HS-5 (cell line): ENCODE measurements at places on chromosomes 3 and 15.
A peak's percentile ranks its signal among the peaks of the same experiment; 100 is the strongest.

DNA sequence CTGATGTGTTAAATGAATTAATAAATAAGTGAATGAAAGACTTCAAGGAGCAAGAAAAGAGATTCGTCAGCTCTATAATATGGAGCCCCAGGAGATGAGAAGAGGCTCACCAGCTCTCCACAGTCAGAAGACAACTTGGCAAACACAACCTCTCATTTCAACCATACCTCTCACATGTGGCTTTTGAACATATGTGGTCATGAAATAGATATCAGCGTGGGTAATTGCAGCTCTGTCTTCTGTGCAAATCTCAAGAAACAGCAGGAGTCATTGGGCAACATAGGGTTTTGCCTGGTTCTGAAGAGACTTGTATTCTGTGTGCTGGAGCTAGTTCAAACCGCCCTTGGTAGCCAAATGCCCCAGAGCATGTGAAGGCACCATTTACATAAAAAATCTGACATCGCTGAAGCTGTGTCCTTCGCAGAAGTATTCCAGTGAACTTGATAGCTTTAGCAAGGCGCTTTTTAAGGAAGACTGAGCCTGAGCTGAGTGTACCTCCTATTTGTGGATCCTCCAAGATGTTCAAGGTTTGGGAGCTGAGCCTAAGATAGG lies 8.4 kb downstream of the CX3CR1 start:
- DNase-seq = no peak

- DNase-seq = no peak
Measured at GRCh38 chr3:111595232-111595631, at the start of gene ZBED2. Gene ZBED2 (minus strand): TSS chr3:111595346. CDS start chr3:111594201, 1,145 bp downstream.

- DNase-seq = no peak
Measured at GRCh38 chr3:11385891-11386290, 113.7 kb downstream of the ATG7 start.

GRCh38 chr3:193903966-193904365 lies 232.0 kb upstream of the HES1 start:
- DNase-seq = no peak

GRCh38 chr3:150589759-150590158 lies 13.4 kb upstream of the SELENOT start:
- DNase-seq = no peak

DNA sequence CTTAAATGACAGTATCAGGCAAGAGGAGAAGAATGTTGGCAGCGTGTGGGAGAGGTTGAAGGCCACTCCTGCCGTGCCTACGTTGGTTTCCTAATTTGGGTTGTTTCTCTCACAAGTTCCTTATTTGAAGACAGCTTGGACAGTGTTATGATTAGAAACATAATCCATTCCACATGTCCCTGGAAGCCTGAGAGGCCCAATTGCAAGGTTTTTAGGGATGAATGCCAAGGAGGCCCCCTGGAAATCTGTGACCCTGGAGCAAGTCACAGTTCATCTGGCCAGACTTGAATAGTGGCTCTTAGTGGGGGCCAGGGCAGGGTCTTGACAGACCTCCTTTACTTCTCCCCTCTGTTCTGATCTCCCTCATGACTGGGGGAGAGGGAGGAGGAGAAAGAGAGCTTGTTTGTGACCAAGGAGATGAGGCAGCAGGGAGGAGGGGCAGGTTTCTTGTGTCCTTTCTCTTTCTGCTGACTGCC lies 584.4 kb upstream of the TBL1XR1 start:
- no peak for DNase-seq

DNA sequence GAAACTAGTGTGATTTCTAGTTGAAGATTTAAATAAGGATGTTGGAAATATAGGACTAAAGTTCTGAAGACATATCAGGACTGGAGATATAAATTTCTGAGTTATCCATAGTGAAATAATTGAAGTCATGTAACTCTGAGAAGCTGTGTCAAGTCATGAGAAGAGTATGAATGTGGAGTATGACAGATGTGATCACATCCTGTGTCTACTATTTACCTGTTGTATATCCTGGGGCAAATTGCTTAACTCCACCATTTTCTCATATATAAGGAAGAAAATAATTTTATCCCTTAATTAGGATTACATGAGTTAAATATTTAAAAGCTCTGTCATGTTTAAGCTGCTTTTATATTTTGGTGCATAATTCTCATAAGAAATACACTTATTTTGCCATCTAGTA lies 350.3 kb downstream of the ZBTB20 start:
- no peak for DNase-seq

- DNase-seq = no peak
Measured at GRCh38 chr3:14633819-14634424, 17.6 kb upstream of the CCDC174 start.

GRCh38 chr3:64046996-64047594 lies 23.8 kb upstream of the PSMD6 start:
- DNase-seq = no peak

DNA sequence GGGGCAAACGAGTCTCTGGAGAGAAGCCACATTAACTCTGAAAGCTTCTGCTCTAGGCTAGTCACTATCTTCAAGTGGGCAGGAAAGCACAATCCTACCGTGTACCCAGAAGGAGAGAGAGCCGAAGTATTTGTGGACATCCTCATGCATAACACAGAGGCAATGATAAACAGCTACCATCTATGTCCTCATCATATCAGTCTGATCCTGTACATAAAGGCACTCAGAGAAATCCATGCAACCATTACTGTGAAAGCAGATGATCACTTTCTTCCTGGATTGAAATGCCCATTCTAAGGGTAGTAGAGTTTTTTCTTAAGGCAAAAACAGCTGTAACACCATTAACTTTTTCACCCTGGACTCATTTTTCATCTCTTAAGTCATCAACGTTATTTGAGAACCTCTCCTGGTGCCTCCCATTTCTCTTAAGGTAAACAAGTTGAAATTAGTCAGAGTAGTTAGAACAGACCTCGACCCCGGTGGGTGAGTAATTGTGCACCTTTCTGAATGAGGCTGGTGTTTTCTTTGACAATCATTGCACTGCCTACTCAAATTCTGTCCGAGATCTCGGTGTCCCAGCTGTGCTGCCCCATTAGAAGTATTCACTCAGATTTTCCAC lies 327.4 kb downstream of the SHQ1 start:
- DNase-seq = peak; percentile 25

DNA sequence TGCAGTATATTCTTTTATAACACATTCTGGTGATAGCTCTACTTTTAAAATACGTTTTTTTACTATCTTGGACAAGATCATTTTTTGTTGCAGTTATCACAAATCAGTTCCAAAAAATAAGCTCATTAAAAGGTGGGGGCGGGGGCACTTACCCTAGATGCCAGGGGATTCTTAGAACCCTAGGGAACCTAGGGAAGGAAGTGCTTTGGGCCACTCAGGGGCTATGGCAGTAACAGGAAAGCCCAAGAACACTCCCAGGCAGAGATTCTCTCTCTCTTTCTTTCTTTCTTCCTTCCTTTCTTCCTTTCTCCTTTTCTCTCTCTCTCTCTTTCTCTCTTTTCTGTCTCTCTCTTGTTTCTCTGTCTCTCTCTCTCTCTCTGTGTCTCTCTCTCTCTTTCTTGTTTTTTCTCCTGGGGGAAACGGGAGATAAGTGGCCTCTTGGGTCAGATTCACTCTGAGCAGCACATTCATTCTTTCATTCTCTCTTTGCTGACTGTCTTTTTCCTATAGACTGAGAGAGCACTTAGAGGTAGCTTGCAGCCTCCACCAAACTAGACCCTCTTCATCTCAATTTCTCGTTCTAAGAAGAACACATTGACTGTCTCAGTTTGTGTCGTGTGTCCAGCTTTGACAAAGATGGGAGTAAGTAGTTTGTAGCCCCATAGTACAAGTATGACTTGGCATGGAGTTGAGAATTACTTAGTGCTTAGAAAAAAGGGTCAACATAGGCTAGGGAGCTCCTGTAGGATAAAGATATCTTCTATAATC lies 16.6 kb downstream of the SCAANT1 start:
- no peak for DNase-seq

- DNase-seq = no peak
Measured at GRCh38 chr15:60656481-60656880, 177.5 kb upstream of the ICE2 start.

GRCh38 chr15:73239564-73240215 lies 129.1 kb downstream of the HCN4 start:
- no peak for DNase-seq

- no peak for DNase-seq
Measured at GRCh38 chr15:64782751-64783150, 7.4 kb upstream of the RBPMS2 start.
